ENCODE measurements at places on chromosomes 3 and 15. TPM values are rescaled to one million over a fixed set of nuclear protein-coding genes. Genes with fewer than 3 reads are reported as not detected.

The STAC gene
- total RNA-seq, result not detected

GRCh38 chr3:24161841-24162240, 216.8 kb downstream of the NR1D2 start:
- DNase-seq, result peak; percentile 37

DNA sequence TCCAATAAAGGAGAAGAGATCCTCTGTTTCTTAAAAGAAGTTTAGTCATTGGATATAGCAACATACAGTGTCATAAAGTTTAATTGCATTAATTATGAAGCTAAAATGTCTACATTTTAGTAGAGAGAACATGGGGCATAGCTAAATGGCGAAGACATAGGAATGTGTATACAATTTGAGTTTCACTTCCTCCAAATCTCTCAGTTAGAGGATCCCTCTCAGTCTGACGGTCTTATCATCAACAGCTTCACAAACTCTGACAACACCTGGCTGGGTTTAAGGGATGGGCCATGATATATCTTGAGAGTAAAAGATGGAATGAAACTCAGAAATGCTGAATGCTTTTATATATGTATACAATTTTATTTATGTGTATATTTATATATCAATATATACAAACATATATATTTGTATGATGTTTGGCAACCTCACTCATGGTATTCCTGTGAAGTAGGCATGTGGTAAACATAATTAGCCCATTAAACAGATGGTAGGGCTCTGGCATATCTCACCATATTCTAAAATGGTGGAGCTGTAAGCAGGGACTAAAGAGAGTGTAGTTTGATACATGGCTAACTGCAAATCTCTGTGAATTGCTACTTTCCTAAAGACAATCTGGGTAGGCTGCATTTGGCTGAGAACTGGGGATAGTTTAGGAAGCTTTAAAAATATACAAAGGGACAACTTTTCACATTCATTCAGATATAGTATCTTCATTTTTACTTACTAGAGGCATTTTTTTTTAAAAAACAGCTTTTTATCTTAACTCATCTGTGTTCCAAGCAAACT, 111.6 kb downstream of the TIGIT start:
- DNase-seq, result no peak

- peak; percentile 65 for DNase-seq
Measured at GRCh38 chr3:87436781-87437543, 160.6 kb upstream of the POU1F1 start.

- DNase-seq, result peak; percentile 63
Measured at GRCh38 chr3:15339786-15340215, 7.4 kb upstream of the SH3BP5 start.

The SEC61A1 gene
- 520 TPM for total RNA-seq

DNA sequence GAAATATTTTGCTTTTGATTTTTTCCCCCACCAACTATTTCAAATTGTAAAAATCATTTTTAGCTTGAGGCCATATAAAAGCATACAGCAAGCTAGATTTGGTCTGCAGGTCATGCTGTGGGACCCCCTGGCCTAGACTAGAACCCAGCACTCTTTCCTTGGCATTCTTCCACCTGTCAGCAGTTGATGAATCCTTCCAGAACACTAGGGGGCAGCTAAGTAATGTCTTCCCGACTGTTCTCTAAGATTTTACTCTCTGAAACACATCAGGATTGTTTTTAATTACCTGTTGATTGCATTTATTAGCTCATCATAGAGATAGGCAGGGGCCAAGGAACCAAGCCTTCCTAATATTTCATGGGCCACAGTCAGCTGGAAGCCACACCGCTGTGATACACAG, 174.5 kb downstream of the CACNA1D start:
- DNase-seq, result peak; percentile 4

- no peak for DNase-seq
Measured at GRCh38 chr15:25090073-25090733, 135.4 kb downstream of the SNRPN start.

GRCh38 chr15:96199111-96199510, 131.4 kb upstream of the NR2F2 start:
- DNase-seq, result no peak

The CACNA2D2 gene
- total RNA-seq, result not detected

The SEMA6D gene
- total RNA-seq, result 1.6 TPM

The ADAMTSL3 gene
- total RNA-seq, result not detected

DNA sequence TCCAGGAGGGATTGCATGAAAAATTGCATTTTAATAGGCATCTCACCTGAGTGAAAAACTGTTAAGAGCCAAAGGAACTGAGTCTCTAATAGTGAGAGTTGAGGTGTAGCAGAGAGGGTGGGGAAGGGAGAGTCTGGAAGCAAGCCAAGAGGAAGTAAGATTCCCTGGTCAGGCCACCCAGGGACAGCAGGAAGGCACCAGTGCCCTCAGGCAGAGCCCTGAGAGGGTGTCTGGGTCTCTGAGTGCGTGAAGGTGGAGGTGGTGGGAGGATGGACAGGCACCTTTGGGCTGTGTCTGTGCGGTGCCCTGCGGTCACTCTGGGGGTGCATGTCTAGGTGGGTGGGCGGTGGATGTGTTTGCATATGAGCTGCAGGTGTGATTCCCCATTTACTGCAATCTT, 300.4 kb upstream of the ROPN1 start:
- DNase-seq, result no peak

DNA sequence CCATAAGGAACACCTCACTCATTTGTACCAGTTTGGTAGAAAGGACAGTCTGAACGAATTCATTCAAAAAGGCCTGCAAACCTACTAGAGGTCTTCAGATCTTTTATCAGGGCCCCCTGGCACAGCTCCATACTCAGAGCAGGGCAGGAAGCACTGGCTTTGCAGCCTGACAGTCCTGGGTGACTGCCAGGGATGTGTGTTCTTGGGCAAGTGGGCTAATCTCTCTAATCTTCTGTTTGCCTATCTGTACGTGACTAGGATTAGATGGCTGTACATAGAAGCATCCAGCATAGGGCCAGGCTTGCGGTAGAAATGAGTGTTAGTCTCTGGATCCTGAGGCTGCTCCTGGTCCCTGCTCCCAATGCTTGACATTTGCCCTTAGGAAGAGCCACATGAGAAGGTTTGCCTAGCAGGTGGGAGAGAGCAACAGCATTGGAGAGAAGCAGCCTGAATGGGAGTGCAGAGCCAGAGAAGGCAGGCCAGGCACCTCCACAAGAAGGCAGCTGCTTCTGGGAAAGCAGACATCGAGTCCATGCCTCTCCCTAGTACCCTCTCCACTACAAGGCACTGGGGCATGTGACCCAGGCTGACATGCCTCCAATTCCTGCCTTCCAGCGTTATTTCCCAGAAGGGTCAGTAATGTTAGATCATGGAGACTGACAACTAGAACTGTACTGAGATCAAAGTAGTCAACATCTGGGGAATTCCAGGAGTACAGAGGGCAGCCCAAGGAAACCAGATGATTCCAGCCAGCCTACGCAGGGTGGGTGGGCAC, 1.0 kb upstream of the CXCR6 start:
- no peak for DNase-seq

The ZNF80 gene
- not detected for total RNA-seq

Measured in HFFc6 (cell line).